ENCODE measurements at places on chromosomes 4 and X. TPM values are rescaled to one million over a fixed set of nuclear protein-coding genes. Genes with fewer than 3 reads are reported as not detected.

PABPC1L2B gene
- total RNA-seq, result not detected

CCKAR gene
- not detected for total RNA-seq

LNX1 gene
- total RNA-seq, result 7.2 TPM

PTPN13 gene
- total RNA-seq, result 80.1 TPM

GRCh38 chr4:40196724-40197281, at the start of gene RHOH:
TSS of gene RHOH (plus strand) at chr4:40197031. CDS start at chr4:40243387, 46,356 bp downstream.
- DNase-seq, result no peak

All from omental fat pad (tissue), 4 donors.